Fibroblast of skin of abdomen (primary cell): ENCODE measurements at places on chromosomes 11 and 22.

- DNase-seq = no peak
Observed at GRCh38 chr11:62547691-62548281, 1.2 kb upstream of the AHNAK start.

DNA sequence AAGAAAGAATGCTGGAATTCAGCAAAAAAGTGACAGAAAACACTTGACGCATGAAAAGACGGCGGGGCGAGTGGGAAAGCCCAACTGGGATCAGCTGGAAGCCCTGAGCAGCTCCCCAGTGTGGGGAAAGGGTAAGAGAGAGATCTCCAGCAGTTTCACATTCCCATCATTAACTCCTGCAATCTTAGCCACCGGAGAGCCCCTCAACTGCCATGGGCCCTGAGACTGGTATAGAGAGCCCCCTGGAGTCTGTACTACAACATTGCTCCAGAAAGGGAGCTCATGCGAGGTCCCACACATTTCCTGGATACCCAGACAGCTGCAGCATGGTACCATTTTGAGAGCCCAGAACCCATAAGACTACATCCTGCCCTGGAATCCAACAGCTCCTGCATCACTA is 31.1 kb downstream of the MRGPRX4 start:
- peak; percentile 4 for DNase-seq

DNA sequence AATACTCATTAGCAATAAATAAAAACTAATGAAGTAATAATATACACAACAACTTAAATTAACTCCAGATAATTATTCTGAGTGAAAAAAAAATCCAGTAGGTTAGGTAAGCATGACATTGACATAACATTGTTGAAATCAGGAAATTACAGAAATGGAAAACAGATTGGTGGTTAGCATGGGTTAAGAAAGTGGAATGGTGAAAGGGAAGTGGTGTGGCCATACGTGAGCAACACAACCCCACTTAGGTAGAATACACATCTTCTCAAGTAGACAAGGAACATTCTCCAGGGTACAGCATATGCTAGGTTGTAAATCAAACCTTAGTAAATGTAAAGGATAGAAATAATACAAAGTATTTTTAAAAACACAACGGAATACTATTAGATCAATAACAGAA is 30.2 kb upstream of the CLTCL1 start:
- no peak for DNase-seq

DNA sequence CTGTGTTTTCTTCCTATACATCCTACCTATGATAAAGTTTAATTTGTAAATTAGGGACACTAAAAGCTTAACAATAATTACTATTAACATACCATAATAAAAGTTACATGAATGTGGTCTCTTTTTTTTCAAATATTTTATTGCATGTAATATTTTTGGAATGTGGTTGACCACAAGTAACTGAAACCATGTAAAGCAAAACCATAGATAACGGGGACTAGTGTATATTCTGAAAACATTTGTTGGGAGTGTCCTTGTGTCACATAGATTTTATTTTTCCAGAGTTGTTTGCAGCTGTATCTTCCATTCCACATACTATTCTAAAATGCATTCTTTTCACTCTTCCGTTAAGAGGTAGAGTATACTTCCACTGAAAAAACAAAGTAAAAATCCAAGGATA is 200.4 kb downstream of the KIF18A start:
- DNase-seq = peak; percentile 49

DNA sequence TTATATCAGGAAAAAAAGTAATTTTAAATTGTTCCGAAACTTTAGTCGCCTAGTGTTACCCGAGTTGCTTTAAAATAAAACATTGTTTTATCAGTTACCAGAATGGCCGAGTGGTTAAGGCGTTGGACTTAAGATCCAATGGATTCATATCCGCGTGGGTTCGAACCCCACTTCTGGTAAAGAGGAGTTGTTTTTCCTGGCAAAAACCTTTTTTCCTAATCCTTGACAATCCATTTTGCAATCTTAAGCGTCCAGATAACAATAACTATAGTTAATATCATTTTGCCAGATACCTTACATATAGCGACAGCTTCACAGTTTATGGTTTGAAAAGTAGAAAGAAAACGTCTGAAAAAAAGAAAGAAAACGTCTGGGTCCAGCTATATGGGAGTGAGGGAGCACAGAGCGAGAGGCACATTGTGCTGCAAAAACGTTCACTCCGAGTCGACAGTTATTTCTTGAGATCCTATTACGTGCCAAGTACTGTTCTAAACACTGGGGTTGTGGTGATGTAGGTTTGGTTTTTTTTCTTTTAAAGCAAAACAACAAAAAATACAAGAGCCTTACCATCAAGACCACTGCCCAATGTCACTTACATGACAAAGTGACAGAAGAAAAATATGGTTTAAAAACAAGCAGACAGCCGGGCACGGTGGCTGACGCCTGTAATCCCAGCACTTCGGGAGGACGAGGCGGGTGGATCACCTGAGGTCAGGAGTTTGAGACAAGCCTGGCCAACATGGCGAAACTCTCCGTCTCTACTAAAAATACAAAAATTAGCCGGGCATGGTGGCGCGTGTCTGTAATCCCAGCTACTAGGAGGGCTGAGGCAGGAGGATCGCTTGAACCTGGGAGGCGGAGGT is 40.6 kb downstream of the OR4D9 start:
- peak; percentile 83 for DNase-seq

DNA sequence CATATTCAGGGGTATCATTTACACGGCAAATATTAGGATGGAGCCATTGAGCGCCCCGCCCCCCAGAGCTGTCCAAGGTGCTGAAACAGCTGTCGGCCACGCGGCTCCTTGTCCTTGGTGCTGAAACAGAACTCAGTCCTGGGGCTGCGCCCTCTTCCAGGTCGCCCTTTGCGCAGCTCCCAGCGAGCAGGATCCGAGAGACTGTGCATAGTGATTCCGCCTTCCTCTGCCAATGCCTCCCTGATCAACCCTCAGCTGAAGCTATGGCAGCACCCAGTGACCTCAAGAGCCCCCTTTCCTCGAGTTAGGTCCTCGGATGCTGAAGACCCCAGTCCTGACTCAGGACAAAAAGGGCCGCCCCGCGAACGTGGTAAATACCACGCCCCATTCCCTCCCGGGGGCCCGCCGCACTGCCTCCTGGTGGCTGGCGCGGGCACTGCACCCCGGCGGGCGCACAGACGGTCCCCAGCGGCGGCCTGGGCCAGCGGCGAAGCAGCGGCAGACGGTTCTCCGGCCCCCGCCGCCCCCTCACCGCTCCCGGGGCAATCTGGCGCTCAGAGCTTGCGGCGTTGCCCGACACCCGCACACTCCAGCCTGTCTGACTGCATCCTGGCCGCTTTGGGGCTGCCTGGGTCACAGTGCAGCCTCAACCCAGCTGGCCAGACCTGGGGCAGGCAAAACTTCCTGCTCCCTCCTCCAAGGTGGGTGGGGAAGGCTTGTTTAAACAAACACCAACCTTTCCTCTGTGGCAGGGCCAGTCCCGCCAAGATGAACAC is 13.4 kb downstream of the SYT7 start:
- peak; percentile 70 for DNase-seq

- DNase-seq = no peak
Observed at GRCh38 chr22:17091851-17092250, 7.1 kb downstream of the IL17RA start.

- DNase-seq = peak; percentile 49
Observed at GRCh38 chr11:131334601-131335000, 35.8 kb upstream of the NTM start.

- DNase-seq = no peak
Observed at GRCh38 chr11:36123336-36124101, 165.7 kb downstream of the COMMD9 start.

DNA sequence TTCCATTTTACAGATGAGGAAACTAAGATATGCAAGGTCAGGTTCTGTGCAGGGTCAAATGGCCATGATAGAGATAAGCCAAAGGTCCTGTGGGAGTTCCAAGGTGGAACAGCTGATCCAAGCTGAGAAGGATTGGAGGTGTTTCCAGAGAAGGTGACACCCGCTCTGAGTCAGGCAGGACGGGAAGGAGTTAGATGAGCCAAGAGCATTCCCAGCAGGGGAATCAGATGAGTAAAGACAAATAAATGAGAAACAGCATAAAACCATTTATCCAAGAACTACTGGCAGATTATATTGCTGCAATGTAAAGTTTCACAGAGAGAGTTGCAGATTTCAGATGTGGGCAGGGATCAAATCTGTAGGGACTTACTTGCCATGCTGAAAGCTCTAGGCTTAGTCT is 18.9 kb upstream of the HEPHL1 start:
- no peak for DNase-seq

DNA sequence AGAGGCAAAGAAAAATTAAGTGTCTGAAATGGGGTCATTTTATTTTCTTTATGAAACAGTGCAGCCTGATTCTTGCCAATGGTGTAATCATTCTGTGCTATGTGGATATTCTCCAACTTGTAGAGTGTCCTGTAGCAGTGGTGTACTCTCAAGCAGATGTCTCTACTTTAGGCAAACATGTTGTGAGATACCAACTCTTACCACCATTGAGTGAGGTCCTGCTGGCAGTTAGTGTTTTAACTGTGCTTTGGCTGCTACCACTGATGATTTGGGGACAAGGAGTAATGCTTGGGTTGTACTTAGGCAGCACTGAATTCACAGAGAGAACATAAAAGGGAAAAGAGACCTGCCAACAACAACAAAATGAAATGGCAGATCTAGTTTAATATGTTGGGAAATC is 122.5 kb downstream of the APIP start:
- DNase-seq = no peak

GRCh38 chr11:18313965-18314763 is 7.8 kb downstream of the HPS5 start:
- DNase-seq = peak; percentile 18

DNA sequence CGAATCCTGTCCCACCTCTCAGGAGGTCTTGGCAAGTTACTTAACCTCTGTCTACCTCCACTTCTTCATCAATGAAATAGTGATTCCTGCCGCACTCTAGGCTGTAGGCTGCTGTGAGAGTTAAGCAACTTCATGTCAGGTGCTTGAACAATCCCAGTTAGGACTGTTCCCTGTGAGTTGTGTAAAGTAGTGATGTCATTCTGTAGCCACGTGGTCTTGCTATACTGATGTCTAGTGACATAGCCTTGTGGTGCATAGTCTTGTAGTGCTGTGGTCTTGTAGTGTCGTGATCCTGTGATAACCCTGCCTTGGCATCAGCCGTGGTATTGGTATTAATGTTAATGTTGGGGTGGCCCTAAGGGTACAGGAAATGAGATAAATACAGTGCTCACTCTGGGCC is 30.3 kb upstream of the PRR5 start:
- peak; percentile 21 for DNase-seq

DNA sequence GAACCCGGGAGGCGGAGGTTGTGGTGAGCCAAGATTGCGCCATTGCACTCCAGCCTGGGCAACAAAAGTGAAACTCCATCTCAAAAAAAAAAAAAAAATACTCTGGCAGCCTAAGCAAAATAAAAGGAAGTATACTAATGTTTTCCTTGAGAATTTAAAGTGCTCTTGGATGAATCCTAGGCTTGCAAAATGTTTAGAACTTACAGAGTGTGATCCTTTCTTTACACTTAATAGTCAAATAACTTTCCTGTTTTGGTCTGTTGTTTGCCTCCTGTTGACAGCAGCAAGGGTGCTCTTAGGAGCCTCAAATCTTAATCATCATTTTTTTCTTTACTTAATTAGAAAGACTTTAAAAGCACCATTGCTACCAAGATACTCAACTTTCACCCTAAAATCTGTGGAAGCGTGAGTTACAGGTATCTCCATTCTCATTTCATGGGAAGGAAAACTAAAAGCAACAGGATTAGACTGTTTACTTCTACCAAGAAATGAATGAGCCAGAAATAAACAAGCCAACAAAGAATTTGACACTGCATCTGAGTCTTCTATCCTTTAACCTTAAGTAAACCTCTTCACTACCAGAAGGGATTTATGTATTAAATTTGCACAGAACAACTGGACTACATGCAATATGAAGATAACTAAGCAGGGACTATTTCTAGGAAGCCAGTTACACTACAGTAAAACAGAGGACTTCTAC is 38.7 kb upstream of the CRTAM start:
- no peak for DNase-seq

GRCh38 chr11:65498727-65498976 is 193 bp upstream of the MALAT1 start:
- no peak for DNase-seq

DNA sequence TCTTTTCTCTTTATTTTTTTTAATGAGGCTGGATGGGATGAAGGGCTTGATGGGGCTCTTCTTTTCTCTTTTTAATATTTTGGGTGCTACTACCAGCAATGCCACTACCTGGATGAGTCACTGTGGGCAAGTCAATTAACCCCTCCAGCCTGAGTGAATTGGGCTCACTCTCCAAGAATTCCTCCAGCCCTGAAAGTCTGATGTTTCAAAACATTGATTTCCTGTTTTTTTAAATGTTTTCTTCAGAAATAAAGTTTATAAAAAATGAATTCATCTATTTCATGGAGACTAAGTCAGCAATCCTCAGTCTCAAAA is 812 bp upstream of the OR5A2 start:
- no peak for DNase-seq

DNA sequence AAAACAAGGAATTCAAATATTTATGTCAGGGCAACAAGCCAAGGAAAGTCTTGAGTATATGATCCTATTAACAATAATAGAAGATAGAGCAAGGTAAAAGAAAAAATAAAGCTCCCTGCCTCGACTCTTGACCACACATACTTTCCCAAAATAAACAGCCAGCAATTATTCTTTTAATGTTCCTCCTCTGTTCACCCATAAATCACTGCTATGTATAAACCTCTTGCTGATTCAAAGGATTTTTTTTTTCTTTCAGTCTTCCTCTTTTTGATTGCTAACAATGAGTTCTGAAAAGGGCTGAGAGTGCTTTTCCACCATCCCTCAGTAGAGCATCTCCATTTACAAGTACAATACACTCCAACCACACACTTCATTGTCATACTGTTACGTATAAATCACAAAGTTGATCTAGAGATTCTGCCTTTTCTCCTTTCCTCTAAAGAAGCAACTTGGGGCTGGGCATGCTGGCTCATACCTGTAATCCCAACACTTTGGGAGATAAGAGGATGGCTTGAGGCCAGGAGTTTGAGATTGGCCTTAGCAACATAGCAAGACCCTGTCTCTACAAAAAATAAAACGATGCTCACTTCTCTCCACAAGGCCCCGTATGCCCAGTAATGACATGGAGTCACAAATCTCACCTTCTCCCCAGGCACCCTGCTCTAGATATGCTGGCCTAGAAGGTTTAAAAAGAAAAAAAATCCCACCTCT is 24.0 kb downstream of the RAB30 start:
- peak; percentile 44 for DNase-seq

DNA sequence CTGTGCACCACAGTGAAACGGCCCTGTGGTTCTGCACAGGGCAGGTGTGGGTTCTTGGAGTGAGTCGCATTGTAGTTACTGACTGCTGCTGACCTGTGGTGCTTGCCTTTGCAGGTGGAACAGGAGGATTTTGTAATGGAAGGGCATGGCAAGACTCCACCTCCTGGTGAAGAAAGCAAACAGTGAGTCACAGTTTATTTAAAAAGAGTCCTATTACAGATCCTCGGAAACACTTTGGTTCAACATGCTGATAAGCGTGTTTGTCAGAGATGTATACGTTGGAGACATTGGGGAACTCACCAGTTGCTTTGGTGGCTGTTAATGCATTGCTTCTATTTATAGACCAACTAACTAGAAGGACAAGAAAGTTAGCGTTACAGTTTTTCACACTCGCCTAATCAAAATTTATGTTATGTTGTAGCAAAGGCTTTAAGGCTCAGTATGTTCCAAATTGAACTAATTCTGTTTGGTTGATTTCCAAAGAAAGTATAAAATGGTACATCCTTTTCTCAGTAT is 21.7 kb upstream of the TNRC6B start:
- peak; percentile 43 for DNase-seq
